Stimulated activated CD8-positive, alpha-beta memory T cell treated with anti-CD3 and anti-CD28 coated beads, Interleukin-2, amount 100 ng/mL, for 1 hour (primary cell): ENCODE measurements at places on chromosomes 7 and 10.

- no peak for DNase-seq
Measured at GRCh38 chr10:11504566-11505285, 106.7 kb downstream of the USP6NL start.

DNA sequence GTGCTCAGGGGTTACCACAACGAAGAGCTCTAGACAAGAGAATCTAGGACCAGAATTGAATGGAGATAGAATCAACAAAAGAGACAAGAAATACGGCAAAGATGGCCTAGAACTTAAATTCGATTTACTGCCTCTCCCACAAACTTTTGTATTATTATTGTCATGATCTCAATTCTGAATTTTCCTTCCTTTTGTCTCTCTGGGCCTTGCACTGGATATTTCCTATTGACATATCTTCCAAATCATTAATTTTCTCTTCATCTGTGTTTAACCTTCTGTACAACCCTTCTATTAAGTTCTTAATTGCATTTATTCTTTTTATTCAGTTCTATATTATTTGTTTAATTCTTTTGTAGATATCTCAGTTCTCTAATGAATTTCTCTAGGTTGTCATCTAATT, 28.4 kb downstream of the VSTM4 start:
- no peak for DNase-seq

- no peak for DNase-seq
Measured at GRCh38 chr7:150446288-150446938, 4.0 kb upstream of the GIMAP8 start.

DNA sequence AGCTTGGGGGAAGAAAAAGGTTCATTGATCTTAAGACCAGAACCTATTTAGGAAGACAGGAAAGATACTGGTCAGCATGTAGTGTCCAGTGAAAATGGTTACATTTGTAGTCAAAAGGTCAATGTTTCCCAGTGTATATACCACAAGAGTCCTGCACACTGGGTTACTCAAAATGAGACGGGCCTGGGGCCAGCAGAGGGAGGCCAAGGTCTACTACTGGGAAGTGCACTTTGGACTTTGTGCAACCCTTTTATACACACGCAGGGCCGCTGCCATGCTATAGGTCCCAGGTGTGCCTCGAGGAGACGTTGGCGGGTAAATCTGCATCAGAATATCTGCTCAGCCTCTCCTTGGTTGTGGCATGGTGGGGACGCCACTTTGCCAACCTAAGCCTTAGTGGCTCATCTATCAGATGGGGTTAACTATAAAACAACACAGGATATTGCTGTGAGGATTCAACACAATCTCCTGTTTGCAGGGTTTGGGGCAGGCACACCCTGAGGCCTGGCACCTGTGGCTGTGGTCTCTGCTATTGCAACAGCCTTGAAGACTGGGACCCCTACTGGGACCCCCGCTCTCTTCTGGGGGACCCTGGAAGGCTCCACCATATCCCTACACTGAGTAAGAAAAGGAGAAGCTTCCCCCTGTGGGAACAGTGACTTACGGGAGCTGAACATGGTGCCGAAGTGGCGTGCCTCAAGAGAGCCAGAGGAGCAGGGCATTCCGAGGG, 19.7 kb downstream of the CLRN3 start:
- DNase-seq = no peak

DNA sequence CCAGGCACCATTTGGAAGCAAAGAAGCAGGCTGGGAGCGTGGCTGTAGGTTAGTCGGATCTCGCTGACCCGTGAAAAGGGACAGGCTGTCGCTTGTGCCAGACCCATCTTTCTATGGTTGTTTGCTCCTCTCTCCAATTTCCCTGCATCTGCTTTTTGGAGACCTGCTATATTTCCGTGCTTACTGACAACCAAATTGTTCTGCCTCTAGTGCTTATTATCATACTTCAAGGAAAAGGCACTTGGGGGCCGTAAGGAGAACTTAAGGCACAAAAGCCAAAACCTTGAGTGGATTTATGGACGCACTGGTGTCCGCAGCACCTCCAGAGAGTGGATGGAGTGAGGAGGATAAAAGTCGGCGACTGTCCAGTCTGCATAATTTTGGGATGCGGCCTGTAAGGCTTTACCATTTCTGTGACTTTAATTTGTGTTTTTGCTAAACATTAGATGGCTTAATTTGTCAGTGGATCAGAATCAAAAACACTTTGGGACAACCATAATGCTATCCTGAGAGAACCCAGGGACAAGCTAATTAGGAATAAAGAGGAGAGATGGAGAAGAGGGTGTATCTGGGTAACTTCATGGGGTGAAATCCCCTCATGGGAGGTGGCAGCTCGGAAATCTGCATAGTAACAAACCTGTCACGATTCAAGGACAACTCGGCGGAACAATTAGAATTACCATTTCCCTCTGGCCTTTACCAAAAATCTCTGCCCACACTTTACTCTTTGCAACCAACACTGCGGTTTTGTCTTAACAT, 206.7 kb downstream of the HDAC9 start:
- DNase-seq = no peak

DNA sequence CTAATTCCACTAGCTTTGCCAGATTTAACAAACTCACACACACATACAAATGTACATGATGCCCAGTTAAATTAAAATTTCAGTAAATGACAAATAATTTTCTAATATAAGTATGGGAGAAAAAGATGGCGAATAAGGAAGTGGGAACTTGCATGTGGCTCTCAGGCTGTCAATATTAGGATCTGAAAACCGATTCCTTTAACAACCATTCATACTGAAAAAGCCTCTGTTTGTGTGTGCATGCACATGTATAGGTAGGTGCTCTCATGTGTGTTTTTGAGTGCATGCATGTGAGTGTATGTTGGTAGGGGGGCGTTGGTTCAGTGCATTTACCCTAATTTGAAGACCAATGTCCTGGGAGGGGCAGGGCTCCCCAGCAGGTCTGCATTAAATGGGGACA, 125.3 kb downstream of the HTR7 start:
- no peak for DNase-seq

DNA sequence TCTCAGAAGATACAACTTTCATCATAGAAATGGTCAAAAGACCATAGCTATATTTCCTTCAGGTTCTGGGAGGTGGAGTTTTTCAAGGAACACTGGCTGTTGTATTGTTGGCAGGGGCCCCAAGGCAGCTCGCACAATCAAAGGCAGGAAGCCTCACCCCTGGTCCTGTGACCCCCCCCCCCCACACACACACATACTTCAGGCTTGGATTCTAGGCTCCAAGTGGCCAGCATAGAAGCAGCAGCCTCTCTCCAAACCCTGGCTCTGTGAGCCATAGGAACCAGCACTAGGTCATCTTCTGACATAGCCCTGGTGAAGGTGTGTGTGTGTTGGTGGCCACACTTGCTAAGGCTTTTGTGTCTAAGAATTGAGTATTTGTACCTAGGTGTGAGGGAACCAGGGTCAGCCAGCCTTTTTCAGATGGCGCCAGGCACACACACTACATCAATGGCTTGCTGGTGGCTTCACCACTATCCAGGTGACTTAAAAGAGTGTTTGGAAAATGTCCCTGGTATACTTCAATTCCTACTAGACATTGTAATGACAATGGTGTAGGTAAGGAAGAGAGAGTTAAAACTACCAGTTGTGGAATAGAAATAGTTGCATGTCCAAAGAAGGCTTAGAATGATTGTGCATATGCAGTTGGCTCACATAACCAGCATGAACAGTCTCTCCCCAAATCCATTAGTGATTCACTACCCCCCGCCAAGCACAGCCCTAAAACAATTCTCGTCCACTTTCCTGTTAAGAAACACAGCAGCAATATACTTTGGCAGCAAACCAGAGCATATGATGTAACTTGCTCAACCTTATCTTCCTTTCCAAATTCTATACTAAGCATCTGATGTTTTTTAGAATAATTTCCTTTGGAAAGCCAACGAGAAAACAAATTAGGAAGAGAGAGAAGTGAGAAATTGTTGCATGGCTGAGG, 91.3 kb downstream of the AVL9 start:
- no peak for DNase-seq
